ENCODE measurements at places on chromosomes 5 and 9.

DNA sequence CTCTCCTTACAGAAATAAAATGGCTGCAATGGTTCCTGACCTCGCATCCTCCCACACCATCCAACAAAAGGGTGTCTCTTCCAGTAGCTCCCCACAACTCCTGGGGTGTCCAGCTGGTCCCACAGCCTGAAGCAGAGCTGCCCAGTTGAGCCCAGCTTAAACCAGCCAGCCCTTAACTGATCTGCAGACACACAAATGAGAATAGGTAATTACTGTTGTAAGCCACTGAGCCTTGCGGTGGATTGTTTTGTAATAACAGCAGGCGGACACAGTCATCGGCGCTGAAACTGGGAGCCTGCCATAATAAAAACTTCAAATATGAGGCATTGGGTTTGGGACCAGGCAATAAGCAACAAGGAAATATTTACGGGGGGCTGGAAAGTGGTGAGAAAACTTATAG lies 10.4 kb upstream of the ZBTB43 start:
- no peak for DNase-seq

GRCh38 chr9:106467865-106468164 lies 395.2 kb upstream of the ZNF462 start:
- no peak for DNase-seq

DNA sequence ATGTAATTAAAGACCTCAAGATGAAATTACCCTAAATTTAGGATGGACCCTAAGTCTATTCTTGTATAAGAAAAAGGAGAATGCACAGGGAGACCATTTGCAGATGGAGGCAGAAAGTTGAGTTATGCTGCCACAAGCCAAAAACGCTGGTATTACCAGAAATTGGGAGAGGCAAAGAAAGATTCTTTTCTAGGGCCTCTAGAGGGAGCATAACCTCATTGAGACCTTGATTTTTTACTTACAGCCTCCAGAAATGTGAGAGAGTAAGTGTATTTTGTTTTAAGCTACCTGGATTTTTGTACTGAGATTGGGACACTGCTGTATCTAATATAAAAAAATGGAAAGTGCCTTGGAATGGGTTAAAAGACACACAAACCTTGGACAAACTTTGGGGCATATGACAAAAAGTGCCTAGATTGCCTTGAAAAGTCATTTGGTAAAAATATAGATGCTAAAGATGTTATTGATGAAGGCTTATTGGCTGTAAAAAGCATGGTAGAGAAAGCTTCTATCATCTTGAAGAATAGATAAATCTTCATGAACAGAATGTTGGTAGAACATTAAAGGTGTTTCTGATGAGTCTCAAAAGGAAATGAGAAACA lies 174.7 kb upstream of the PRDM9 start:
- no peak for DNase-seq

DNA sequence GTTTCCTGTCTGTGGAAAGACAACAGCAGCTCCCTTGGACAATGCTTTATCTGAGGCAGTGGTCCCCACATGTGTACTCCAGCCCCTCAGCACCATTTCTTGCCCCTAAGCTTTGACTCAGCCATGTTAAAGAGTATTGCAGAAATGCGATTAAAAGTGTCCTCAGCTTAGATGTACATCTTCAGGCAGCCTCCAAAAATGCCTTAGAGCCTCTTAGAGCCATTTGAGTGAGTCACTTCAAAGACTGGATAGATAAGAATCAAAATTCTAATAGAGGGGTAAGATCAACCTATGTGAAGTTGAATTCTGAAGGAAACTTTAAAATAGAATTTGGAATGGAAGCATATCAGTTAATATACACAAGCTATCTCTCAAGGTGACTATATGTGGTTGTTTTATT lies 296.3 kb downstream of the ADAMTS6 start:
- DNase-seq: no peak

DNA sequence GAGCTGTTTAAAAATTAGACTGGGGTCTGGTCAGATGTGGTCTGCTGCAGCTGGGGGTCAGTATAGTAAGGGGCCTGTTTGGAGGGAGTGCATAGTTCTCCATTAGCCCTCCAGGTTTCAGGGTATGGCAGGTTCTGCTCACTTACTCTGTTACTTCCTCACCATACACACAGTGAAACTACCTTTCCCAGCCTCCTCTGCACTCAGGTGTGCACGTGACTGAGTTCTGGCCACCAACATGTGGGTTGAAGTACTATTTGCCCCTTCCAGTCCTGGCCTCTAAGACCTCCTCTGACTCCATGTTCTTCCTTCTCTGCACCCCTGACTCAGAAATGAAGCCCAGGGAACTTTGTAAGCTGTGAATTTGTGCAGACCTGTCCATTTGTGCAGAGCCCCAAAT lies 190.5 kb upstream of the CLINT1 start:
- no peak for DNase-seq

DNA sequence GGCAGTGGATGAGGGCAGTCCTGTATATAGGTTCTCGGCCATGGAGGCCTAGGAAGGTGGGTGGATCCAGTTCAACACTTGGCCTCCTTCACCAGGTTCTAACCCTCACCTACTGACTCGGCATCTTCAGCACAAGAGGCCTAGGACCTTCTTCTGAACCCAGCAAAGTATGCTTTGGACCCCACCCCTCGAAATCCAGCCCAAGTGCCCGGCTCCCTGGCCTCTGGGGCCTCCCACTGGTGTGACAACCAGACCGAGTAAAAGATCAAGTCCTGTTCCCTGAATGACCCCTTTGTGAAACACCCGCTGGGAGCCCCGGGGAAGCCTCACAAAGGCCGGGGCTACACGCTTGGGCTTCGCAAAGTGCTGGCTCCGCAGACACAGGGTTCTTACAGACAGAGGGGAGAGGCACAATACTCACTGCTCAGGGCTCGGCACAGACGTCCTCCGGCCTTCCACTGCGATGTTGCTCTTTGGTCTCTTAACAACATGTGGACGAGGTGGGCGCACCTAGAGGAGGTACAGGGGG lies 47.0 kb downstream of the CRB2 start:
- no peak for DNase-seq

DNA sequence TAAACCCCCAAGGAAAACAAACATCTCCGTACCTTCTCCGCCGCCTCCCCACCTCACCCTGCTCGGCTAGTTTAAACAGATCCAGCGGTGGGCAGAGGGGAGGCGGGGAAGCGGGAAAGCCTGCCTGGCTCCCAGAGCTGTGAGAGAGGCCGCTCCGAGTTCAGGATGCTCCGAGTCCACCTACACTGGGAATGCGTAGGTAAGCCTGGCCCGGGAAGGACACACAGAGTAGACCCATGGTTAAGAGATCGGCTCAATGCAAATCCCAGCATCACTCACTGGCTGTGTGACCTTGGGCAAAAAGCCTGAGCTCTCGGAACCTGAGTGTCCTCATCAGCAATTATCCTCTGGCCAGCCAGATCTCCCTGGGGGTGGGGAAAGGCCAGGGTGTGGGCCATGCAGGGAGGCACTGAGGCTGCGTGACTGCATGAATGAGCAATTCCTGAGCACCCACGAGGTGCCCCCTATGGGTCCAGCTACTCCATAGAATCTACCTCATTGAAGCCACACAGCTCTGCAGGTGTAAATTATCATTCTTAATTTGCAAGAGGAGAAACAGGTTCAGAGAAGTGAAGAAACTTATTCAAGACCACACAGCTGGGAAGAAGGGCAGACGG lies 30.5 kb upstream of the LMX1B start:
- no peak for DNase-seq

- no peak for DNase-seq
Measured at GRCh38 chr9:114828303-114828650, 22.4 kb upstream of the TNFSF15 start.

Data from activated CD4-positive, alpha-beta T cell treated with anti-CD3 and anti-CD28 coated beads, Interleukin-2, amount 50 U/mL, for 48 hours (primary cell).